ENCODE measurements at places on chromosomes 12 and 14.
A peak's percentile ranks its signal among the peaks of the same experiment; 100 is the strongest.

DNA sequence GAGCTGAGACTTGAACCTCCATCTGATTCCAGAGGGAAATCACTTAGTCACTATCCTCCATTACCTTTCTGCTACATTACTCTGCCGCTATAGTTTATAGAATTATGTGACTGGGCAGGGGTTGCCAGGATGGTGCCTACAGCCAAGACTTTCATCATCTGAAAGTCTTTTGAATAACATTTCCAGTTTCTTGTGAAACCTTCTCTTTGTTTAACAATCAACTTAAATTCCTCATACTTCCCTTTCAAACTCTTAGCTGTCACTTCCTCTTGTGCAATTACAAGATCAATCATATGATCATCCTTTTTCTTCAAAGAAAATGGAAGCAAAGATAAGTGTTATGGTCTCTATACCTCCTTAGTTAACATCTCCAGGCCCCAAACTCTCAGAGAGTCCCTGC lies 25.4 kb upstream of the PELI2 start:
- H3K4me3 ChIP-seq: no peak overlapping the region
- no peak overlapping the region for H3K27ac ChIP-seq
- no peaks in the 10 kb centered on the region for H3K36me3 ChIP-seq
- H3K4me1 ChIP-seq: no peaks in the 10 kb centered on the region

- H3K27ac ChIP-seq: peak overlapping the region; percentile 59
- H3K27me3 ChIP-seq: no peaks in the 10 kb centered on the region
- DNase-seq: peak; percentile 55
These were observed 7.3 kb upstream of the INF2 start for GRCh38 chr14:104682107-104682593.

DNA sequence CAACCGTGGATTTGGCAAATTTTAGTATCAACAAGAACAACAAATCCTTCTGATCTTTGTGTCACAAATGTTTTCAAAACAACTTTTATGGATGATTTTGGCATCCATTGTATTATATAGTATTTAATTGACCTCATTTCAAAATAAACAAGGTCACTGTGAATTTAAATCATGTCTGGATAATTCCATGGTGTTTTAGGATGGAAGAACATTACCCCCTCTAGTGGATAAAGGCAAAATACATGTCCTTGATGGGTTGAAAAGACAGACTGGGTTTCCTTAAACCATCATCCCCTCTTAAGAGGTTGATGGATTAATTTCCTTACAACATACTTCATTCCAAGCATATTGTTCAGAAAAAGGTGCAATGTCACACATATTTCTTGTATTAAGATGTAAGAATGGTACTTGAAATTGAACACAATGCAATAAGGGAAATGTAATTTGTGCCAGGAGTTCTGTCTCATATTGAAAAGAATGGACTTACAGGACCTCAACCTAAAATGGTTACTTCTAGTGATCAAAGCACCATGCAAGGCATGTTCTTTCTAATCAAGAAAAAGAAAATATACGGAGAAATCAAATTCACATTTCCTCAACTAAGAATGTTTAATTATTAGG lies 352.0 kb downstream of the BCAT1 start:
- no peak overlapping the region for H3K4me3 ChIP-seq
- peak; percentile 42 for DNase-seq
- peaks cover 3% of the 10 kb centered on the region for H3K4me1 ChIP-seq
- no peaks in the 10 kb centered on the region for H3K36me3 ChIP-seq
- no peaks in the 10 kb centered on the region for H3K27me3 ChIP-seq

DNA sequence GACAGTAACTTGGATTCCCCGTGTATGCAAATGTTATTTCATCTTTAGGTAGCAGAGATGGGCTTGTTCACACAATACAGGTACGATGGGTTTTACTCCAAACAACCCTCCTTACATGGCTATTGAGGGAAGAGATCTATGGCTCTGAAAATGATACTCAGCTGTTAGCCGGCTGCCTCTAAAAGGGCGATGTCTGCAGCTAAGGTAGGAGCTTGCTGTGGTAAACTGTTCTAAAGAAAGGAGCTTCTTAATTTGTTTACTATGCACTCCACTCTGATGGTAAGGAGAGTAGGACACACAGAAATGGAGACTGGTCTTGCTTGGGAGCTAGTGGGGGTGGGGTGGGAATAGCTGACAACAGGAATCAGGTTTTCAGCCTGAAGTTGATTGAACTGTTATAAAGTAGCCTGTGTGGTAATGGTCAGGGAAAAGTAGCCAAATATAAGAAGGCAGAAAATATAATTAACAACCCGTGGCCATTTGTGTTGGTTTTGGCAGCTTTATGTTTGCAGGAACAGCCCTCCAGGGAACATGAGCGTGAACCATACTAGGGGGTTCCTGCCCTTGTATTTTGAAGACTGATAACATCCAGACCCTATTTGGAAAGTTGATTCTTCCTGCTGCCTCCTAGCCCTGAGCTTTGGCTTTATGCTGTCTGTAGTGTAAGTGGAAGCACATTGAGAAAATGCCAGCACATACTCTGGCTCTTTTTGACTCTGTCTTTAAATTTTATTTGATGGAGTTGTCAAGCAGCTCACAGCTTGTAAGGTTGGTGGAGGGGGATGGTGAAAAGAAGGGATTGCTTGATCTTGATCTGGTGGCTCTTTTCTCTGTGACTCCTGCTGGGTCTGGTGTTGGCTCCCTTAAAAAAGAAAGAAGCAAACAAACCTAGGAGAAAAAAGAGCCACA lies 929.8 kb downstream of the DIO2 start:
- no peaks in the 10 kb centered on the region for H3K36me3 ChIP-seq
- DNase-seq: peak; percentile 34
- H3K4me1 ChIP-seq: peaks cover 4% of the 10 kb centered on the region
- no peak overlapping the region for H3K4me3 ChIP-seq
- no peak overlapping the region for H3K27ac ChIP-seq
- peaks cover 37% of the 10 kb centered on the region for H3K27me3 ChIP-seq

DNA sequence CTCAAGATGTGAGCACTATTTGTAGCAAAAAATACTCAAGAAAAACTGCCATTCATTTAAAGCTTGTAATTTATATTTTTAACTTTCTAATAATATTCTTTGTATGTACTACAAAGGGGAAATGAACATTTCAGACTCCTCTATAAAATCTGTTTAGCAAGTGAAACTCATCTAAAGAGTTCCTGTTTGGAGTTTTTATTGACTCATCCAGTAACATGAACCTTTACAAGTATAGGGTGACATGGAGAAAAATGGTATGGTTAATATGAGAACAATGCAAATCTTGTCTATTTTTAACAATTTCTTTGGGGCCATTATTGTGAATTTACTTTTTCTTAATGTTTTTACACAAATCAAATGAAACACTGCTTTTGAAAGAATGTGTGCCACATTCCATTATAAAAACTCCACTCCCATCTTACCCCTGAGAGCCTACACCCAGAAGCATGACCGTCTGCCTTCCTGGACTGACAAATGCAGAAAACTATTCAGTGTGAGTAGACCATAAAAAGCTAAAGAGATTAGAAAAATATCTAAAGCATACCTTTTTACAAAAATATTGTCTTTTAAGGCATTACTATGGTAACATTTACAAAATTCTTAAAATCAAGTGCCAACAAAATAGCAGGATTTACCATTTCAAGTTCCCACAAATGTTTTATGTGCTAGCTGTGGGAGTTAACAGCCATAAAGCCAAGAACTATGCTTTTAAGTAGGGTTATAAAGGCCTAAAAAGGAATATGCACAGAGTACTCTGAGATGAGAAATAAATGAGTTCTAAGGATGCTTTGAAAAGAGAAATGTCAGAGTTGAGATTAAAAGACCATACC lies 144.0 kb downstream of the ADAMTS20 start:
- no peaks in the 10 kb centered on the region for H3K36me3 ChIP-seq
- H3K27ac ChIP-seq: no peak overlapping the region
- DNase-seq: no peak
- no peaks in the 10 kb centered on the region for H3K27me3 ChIP-seq
- no peaks in the 10 kb centered on the region for H3K4me1 ChIP-seq

Measured in cardiac muscle cell (in vitro differentiated cells and primary cell).